ENCODE measurements at places on chromosomes 12 and 14.

DNA sequence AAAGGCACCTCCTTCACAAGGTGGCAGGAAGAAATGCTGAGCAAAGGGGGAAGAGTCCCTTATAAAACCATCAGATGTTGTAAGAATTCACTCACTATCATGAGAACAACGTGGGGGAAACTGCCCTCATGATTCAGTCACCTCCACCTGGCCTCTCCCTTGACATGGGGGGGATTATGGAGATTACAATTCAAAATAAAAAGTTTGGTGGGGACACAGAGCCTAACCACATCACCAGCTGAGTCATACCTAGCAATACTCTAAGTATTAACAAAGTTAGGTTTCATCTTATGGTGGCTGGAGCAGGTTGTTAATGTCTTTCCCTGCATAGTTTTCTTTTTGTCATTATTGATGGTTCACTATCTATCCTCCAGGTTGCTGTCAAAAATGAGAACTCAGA lies 113.2 kb upstream of the PPFIA2 start:
- DNase-seq = no peak

DNA sequence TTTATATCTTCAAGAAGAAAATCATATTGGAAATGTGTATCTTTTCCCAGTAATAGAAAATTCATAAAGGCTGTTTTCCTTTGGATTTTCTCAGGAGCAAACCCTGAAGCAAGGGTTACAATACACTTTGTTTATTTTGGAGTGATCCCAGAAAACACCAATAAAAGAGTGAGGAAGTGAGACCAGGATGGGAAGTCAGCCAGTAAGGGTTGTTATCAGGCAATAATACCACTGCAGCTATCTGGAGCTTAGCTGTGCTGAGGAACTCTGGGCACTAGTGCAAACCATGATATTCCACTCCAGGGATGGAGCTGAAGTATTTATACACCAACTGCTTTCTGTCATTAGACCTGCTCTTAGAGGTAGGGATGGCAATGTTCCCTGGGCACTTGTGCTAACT lies 1002.3 kb downstream of the FLRT2 start:
- no peak for DNase-seq

- no peak for DNase-seq
Measured at GRCh38 chr14:73180385-73180805, 44.1 kb downstream of the PSEN1 start.

- DNase-seq = no peak
Measured at GRCh38 chr12:97182769-97183168, 275.7 kb downstream of the NEDD1 start.

DNA sequence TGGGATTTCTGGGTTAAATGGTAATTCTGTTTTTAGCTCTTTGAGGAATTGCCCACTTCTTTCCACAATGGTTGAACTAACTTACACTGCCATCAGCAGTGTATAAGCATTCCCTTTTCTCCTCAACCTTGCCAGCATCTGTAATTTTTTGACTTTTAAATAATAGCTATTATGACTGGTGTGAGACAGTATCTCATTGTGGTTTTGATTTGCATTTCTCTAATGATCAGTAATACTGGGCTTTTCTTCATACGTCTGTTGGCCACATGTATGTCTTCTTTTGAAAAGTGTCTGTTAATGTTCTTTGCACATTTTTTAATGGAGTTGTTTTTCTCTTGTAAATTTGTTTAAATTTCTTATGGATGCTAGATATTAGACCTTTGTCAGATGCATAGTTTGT lies 323.7 kb downstream of the CCDC91 start:
- no peak for DNase-seq

DNA sequence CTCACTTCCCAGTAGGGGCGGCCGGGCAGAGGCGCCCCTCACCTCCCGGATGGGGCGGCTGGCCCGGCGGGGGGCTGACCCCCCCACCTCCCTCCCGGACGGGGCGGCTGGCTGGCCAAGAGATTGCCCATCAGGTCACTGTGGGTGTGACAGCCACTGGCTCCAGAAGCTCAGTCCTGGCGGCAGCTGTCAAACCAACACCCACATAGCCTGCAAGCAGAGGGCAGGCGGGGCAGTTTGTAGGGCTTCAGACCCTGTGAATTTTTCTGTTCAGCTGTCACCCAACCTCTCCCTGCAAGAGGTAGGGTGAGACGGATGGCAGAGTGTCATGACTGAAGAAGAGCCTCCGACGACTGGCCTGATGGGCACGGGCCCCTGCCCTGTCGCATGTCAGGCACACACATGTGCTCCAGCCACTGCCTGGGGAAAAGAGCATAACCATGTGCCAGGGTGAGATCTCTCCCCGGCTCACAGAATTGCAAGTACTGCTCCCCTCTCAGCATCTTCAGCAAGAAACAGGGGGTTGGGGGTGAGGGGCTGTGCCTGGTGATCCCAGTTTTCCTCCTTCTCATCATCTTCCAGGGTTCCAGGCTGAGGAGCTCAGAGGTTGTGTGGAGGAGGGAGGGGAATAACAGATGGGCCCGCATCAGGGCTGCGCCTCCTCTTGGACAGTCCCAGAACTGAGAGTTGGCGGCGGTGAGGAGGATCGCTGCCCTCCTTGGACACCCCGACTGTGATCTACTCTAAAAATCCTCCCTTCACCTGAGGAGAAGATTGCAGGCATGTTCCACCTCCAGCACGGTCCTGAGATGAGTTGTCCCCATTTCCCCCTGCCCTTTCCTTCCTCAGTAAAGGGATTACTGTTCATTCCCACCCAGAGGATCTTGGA lies 11.2 kb upstream of the PRPH start:
- no peak for DNase-seq

- DNase-seq = no peak
Measured at GRCh38 chr14:80304125-80304766, 92.9 kb upstream of the DIO2 start.

- no peak for DNase-seq
Measured at GRCh38 chr12:58915634-58916033, 4.7 kb downstream of the LRIG3 start.

DNA sequence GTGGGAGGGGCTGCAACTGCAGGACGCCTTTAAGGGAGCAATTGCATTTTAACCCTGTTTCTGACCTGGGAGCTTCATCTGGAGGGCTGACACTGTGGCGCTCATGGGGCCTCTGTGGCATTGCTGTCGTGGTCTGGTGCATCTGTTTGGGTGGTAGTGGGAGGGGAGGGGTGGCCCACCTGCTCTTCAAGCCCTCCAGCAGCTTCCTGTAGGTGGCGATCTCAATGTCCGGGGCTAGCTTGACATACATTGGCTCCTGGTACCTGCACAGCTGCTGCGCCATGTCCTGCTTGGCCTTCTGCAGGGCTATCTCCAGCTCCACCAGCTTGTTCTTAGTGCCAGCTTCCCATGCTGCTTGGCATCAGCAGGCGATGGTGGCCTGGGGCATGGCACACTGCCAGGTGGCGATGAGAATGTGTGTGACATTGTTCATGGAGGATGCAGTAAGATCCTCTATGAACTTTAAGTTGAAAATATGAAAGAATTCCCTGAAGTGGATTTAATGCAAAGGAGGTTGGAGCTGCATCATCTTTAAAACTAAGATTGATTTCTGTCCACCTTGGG lies 7.7 kb upstream of the KRT82 start:
- DNase-seq = no peak

GRCh38 chr12:88623777-88624548 lies 43.7 kb upstream of the KITLG start:
- DNase-seq = no peak

DNA sequence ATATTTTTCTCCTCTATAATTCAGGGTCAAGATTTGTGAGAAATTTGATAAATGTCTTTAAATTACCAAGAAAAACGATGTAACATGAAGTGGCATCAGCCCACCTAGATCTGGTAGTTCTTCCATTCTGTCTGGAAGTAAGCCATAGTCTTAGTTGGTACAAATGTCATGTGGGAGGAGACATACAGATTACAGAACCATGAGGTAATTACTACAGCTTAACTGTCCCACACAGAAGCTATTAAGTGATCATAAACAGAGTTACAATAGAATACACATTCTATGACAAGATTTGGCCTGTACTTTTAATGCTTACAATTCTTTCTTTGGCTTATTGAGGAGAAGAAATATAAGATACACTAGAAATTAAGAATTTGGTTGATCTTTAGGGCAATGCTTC lies 13.7 kb upstream of the SIX1 start:
- DNase-seq = no peak

GRCh38 chr12:2165021-2165420 lies 112.2 kb downstream of the CACNA1C start:
- DNase-seq = no peak

- DNase-seq = no peak
Measured at GRCh38 chr12:115983226-115983798, 294.2 kb downstream of the MED13L start.

- no peak for DNase-seq
Measured at GRCh38 chr14:89406941-89407340, 10.1 kb downstream of the FOXN3 start.

- no peak for DNase-seq
Measured at GRCh38 chr12:115749071-115749841, 528.2 kb downstream of the MED13L start.

GRCh38 chr14:104599446-104599845 lies 5.1 kb downstream of the TMEM179 start:
- no peak for DNase-seq

- DNase-seq = no peak
Measured at GRCh38 chr14:90551070-90551704, 154.4 kb downstream of the CALM1 start.

DNA sequence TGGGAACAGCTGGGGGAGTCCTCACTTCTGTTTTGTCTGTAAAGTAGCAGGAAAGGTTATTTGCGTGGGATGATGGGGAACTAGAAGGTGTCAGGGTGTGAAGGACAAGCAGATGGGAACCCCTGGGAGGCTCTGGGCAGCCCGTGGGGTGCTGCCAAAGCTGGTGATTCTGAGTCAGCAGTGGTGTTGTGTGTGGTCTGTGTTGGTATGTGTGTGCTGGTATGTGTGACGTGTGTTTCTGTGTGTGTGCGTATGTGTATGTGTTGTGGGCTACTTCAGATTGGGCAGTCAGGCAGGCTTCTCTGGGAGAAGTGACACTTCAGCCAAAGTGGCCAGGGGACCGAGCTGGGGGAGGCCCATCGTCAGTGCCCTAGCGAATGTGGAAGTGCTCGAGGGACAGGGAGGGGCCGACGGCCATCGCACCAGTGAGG lies 15.3 kb upstream of the BDKRB2 start:
- DNase-seq = no peak

DNA sequence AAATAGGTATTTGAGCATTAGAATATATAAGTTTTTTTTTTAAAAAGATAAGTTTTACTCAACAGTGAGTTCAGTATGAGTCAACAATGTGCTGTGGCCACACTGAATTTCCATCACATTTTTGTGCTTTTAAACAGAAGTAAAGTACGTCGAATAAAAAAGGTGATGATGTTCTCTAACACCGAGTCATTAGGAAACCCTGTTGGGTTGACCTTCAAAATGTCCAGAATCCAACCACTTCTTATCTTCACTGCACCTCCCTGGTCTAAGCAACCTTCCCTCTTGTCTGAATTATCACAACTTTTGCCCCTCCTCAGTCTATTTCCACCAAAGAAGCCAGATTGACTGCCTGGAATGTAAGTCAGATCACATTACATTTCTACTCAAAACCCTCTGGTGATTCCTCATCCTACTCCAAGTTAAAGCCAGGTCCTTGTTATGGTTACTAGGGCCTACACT lies 43.0 kb upstream of the SYCP3 start:
- no peak for DNase-seq

DNA sequence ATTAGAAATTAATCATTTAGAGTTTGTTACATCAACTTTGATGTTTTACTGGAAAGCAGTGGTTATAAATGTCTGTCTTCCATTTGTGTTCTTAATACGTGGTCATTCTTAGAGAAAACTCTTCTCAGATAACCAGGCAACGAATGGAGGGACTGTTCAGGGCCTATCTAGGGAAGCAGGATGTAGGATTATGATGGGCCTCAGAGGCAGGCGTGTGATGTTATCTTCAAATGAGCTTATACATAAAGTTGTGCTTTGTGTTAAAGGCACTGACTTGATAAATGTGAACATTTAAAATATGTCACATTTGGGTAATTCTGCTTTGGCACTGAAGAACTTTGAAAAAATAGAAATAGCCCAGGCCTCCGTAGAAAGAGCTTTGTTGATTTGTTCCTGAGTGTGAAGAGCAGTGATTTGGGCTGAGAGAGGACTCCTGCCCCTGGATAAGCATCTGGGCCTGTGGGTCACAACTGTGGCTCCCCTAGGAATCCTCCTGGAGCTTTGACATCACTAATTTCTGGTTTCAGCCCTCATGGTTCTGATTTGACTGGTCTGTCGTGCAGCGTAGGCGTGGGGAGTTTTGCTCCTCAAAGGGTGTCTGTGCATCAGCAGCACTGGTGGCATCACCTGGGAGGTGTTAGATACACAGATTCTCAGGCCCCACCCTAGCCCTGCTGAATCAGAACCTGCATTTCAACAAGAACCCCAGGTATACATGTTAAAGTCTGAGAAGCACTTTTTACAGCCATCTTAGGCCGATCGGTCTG lies 55.4 kb downstream of the SAMD4A start:
- no peak for DNase-seq

GRCh38 chr12:100481021-100481420 lies 7.4 kb downstream of the NR1H4 start:
- no peak for DNase-seq

- no peak for DNase-seq
Measured at GRCh38 chr14:93281937-93282336, 50.9 kb downstream of the BTBD7 start.

DNA sequence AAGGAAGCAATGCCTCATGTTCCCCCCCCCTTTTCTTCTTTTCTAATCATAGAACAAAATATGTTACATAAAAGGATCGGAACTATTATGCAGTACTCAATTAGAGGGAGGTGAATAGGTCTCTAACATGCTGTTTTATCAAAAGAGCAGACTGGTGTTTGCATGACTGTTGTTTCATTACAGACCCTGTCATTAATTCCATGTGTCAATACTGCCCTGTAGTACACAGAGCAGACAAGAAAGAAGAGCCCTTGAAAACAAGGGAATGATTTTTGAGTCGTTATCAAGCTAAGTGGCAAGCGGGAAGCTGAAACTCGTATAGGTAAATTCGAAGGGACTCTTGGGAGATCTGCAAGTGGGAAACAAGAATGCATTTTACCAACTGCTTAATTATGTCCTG lies 76.9 kb upstream of the TMEM263 start:
- no peak for DNase-seq

- DNase-seq = no peak
Measured at GRCh38 chr14:77882636-77883035, 82.7 kb downstream of the ADCK1 start.

- no peak for DNase-seq
Measured at GRCh38 chr12:47783024-47783755, 10.2 kb downstream of the SLC48A1 start.

GRCh38 chr12:15794836-15795235 lies 5.6 kb upstream of the EPS8 start:
- DNase-seq = no peak

DNA sequence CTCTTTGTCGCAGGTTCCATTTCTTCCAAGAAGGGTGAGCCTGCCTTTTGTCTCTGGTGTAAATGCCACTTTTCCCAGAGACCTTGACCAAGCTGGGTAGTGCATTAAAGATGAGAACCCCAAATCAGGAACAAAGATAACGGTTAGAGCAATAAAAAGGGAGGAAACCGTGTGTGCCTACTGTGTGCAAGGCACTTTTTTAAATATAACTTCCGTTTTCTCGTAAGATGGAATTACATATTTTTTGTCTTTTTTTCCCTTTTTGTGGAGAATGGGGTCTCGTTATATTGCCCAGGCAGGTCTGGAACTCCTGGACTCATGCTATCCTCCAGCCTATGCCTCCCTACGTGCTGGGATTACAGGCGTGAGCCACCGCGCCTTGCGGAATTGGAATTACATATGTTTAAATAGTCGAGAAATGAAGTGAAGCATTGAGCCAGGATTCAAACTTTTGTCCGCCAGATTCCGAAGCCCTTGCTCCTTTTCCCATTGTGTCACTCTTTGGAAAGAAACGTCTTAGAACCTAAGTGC lies 506 bp upstream of the NABP2 start:
- DNase-seq = no peak

GRCh38 chr12:30345744-30346471 lies 349.8 kb downstream of the IPO8 start:
- DNase-seq = no peak

All from naive thymus-derived CD4-positive, alpha-beta T cell (primary cell).